ENCODE measurements at places on chromosomes 1 and 21.

DNA sequence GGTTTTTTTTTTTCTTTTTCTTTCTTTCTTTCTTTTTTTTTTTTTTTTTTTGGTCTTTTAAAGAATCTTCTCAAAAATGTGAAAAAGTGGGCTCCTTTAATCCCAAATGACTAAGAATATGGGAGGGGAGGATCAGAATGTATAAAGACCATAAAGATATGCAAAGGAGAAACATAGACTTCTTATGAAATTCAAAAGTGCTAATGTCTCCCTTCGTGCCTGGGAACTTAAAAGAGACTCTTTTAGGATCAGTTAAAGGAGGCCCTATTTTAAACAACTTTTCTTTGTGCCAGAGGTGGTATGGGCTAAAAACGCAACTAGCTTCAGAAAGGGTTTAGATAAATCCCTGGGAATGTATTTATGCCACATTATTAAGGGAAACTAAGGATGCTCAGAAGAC, 54.2 kb upstream of the KAZN start:
- no peak for DNase-seq

- DNase-seq, result no peak
These were observed 49.8 kb downstream of the ACOT7 start for GRCh38 chr1:6343506-6344405.

GRCh38 chr1:216430744-216431143, 7.5 kb upstream of the USH2A start:
- no peak for DNase-seq

GRCh38 chr1:164928232-164928812, 369.3 kb downstream of the PBX1 start:
- no peak for DNase-seq

DNA sequence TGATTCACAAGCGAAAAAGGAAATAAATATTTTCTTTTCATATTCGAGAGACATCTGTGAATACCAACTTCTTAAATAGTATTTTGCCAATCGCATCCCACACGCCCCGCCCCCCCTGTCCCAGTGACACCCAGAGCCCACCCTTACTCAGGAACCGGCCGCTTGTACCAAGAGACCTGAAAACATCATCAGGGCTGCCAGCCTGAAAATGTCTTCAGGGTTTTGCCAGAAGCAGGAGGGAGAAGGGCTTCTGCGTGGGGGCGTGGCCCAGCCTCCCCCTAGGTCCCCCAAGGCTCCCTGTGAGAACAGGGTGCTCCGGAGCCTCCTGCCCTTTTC, 126.4 kb downstream of the PRDM16 start:
- DNase-seq, result no peak

- DNase-seq, result no peak
These were observed at the start of gene DAB1 for GRCh38 chr1:57423656-57424211. TSS of gene DAB1 (minus strand) at chr1:57424060. CDS start at chr1:57291030, 133,030 bp downstream.

GRCh38 chr1:29195881-29196291, 14.2 kb upstream of the SRSF4 start:
- DNase-seq, result no peak

- no peak for DNase-seq
These were observed 65.6 kb upstream of the ERRFI1 start for GRCh38 chr1:8091691-8092090.

DNA sequence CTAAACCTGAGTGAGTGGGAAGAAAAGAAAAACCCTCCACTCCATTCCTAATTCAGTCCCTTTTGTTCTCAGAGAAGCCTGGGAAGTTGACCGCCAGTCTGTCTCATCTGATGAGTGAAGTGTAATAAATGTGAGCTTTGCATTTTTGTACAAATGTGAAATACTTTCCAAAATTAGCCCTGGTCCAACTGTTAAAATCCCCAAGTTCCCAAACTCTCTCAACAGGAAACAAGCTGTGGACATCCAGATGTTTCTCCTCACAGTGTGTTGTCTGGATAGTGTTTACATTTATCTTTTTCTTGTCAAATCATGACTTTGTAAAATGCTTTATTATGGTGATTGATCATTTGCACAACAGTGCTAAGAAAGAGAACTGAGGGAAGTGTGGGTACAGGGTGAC, 145.1 kb downstream of the TM2D1 start:
- DNase-seq, result no peak

GRCh38 chr1:152182431-152182830, 23.4 kb upstream of the RPTN start:
- no peak for DNase-seq

- DNase-seq, result no peak
These were observed 11.2 kb downstream of the PDZK1IP1 start for GRCh38 chr1:47178654-47179016.

- DNase-seq, result no peak
These were observed 42.3 kb downstream of the NVL start for GRCh38 chr1:224287714-224288113.

DNA sequence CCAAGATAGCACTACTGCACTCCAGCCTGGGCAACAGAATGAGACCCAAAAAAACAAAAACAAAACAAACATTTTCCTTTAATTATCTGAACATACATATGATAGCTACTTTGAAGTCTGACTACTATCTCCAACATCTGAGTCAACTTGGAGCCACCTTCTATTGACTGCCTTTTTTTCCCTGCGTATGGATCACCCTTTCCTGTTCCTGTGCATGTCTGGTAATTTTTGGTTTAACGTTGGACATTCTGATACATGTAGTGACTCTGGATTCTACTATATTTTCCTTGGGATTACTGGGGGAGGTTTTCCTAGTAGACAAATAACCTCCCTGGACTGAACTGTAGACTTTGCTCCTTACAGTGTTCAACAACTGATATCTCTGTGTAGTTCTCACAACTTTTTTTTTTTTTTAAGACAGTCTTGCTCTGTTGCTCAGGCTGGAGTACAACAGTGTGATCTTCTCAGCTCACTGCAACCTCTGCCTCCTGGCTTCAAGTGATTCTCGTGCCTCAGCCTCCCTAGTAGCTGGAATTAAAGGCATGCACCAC, 70.3 kb downstream of the KIAA0319L start:
- no peak for DNase-seq

- DNase-seq, result peak; percentile 23
These were observed 62.4 kb upstream of the TNFSF18 start for GRCh38 chr1:173113015-173113741.

GRCh38 chr1:167013108-167013929, 24.2 kb downstream of the MAEL start:
- DNase-seq, result no peak

DNA sequence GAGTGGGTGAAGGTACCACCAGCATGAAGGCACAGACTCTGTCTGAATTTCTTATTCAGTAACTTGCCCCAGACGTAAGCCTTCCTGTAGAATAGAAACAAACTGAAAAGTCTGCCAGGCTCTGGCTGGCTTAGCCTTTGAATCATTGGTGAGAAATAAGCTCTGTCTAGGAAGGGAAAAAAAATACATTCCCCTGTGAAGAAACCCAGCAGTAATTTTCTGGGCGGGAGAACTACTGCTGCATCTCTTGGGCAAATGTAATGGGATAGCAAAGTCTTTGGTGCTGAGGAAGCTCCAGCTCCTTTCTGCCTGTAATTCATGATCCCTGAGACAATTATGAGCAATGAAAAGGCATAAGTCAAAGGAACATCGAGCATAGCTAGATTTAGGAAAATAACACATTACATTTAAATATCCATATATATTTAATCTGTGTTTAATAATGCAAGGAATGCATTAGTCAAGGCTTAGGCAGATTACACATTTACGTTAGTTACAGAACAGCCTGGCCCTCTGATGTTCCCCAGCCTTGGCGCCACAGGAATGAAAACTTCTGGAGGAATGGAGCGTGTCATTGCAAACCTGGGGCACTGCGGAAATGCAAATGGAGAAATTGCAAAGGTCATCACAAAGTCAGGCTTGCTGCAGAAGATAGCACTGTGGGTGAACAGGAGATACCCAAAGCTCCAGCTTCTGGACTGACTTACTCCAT, 216.3 kb upstream of the CAMK1G start:
- DNase-seq, result peak; percentile 87

DNA sequence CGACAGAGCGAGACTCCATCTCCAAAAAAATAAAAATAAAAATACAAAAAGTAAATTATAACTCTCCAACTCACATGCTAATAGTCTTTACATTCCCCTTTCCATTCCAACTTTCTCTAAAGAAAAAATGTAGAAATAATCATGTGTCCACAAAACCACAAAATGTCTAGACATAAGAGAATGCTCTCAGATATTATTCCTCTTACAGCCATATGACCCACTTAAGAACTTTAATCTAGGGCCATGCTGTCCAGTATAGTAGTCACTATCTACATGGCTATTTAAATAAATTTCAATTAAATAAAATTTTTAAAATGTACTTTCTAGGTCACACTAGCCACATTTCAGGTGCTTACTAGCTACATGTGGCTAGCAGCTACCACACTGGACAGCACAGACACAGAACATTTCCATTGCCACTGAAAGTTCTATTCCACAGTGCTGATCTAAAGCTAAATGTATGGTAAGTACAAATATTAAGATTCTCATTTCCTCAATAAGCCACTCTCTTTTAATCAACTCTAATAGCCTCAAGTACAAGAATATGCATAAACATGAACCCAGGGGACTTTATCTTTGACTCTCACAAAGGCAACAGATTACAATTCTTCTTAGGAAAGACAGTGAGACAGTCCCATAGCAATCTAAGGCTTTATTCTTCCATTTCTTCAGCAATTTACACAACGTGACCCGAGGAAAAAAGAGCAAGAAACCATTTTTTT, 138.6 kb downstream of the RERE start:
- DNase-seq, result no peak

GRCh38 chr21:16535102-16535422, 805.3 kb downstream of the USP25 start:
- DNase-seq, result no peak

DNA sequence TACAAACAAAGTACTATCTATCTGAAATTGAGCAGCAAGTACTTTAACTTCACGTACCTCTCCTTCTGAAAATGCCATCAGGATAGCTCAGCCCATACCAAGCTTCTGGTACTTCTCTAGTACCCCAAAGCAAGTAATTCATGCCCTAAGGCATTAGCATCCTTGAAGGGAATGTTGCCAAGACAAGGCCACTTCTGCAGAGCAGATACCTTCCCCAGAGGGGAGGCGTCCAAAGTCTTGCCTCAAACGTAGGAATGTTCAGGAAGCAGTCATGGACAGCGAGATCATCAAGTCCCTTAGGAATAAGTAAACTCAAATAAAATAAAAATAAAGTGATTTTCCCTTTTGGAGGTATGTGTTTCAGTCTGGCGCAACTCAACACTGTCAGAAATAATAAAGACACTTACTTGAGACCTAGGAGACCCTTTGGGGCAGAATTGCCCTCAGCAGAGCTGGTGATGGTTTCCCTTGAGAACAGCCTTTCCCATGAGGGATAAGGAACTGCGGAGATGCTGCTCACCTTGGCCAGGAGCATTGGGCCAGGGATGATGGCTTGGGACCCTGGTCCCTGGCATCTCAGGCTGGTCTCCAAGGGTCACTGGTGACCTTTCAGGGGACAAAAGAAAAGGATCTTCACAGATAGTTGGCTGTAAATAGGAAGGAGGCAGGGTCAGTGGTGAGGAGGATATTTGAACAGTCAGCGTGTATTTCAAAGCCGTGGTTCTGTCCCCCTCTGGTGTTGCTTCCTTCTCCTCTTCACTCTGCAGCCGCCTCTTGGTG, 522.9 kb downstream of the KIF26B start:
- no peak for DNase-seq

- DNase-seq, result no peak
These were observed 111.9 kb downstream of the NGF start for GRCh38 chr1:115225993-115226685.

DNA sequence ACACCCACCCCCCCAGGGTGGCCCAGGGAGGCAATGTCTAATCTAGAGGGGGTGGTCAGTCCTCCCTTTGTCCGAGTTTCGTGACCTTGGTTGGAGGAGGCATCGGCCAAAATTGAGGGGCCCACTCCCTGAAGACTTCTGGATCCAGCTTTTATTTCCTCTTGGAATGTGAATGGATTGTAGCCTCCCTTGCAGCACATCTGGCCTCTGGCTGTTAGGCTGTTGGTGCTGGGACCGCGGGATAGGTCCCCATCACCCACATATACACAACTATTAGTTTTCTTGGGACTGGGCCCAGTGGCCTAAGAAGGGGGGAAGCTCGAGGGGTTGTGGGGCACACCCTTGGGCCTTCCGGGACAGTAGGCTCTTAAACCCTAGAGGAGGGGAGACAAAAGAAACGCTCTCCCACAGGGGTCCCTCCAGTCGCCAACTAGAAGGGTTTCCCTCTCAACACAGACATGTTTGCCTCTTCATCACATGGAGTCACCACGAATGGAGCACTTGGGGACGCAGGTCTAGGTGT, 2.5 kb downstream of the LHX4 start:
- DNase-seq, result no peak

DNA sequence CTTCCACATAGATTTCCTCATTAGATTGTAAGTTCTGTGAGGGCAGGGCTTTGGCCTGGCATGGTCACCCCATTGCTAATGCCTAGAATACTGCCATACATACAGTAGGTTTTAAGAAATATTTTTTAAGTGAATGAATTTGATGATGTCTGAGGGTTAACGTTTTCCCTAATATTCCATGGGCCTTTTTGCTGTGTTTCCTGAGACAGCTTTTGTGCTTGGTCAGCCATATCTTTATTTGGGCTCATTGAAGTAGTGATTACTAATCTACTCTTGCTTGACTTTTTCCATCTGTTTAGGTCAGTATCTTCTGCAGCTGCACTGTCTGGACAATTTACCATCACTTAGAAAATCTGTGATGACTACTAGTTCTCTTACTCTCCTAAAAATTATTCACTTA, 3.5 kb downstream of the CDC42 start:
- no peak for DNase-seq

DNA sequence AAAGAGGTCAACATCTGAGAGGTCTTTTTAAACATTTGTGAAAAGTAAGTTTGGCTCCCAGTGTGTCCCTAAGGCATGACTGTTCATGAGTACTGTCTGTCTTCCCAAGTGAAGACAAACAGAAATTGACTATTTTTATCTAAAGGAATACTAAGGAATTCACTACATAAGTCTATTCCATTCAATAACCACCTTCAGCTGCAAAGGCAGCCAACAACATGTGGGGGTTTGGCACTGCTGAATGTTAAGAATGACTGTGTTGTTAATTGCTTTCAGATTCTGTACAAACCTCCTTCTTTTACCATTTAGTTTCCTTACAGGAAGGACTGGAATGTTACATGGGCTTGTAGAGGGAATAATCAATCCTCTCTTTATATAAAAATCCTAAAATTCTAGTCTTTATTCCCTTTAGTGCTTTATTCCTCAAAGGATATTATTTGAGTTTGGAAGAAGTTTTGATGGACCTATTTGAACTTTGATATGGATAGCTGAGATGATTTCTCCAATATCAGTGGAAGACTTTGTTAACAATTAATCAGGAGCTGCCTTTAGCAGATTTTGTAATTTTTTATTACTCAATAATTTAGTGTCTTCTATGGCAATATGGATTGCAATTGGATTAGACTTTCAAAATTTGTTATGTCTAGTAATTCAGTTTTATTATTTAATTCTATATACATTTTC, 201.7 kb upstream of the CHRM3 start:
- no peak for DNase-seq
